ENCODE measurements at places on chromosomes 16 and 17.

- peak; percentile 29 for DNase-seq
These were observed 863 bp downstream of the ADCY9 start for GRCh38 chr16:4115209-4115948.

DNA sequence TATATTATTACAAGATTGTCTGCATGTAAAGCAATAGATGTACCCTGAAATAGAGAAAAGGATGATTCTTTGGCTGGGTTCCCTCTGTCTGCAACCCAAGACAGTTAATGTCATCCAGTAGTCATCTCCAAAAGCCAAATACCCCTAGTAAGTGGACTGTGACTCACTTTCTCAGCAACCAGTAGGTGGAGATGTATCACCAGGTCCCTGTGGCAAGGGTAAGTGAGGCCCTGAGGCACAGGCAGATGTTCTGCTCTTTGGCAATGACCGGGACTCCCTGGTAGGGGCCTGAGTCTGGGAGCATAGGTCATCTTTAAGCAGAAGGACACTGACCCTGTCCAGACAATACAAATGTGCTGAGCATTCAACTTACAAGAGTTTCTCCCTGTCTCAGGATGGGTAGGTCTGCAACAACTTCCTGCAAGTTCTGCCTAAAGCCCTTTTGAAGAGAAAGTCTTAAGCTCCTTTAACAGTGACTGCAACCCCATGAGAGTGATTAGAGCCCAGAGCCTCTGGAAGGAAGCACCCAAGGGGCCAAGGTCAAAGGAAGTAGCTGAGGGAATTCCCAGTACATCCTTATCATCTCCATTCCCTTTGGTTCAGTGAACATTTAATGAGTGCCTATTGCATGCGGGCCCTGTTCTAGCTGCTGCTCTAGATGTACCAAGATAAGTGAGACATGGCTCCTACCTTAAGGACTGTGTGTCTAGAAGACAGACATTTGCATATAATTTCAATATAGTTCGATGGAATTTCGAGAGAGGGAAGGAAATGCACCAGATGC is 31.9 kb downstream of the PMP22 start:
- DNase-seq = no peak

DNA sequence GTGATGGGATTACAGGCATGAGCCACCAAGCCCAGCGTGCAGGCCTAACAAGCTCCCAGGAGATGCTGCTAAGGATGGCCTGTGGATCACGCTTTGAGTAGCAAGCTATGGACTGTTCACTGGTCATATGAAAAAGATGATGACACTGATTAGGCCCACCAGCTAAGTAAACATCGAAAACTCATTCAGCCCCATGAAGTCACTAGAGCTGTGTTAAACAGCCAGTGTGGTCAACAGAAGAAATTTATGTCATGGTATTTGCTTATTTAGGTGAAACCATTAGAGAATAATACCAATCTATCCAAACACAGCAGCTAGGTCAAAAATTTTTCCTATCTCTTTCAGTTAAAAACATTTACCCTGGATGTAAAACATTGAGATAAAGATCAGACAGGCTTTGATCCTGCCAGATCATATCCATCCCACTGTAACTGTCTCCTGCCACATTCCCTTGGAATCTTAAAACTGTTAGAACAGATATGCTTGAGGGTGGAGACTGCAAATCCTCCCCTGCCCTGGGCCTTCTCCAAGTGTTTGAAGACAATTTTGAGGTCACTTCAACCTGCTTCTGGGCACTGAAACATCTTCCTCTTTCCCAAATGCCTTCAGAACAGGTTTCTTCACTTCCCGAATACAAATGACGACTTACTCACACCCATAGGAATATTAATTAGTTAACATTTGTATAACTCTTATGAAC is 30.9 kb downstream of the HOXB1 start:
- DNase-seq = no peak

GRCh38 chr17:27853091-27853490 is 40.1 kb downstream of the LYRM9 start:
- no peak for DNase-seq

DNA sequence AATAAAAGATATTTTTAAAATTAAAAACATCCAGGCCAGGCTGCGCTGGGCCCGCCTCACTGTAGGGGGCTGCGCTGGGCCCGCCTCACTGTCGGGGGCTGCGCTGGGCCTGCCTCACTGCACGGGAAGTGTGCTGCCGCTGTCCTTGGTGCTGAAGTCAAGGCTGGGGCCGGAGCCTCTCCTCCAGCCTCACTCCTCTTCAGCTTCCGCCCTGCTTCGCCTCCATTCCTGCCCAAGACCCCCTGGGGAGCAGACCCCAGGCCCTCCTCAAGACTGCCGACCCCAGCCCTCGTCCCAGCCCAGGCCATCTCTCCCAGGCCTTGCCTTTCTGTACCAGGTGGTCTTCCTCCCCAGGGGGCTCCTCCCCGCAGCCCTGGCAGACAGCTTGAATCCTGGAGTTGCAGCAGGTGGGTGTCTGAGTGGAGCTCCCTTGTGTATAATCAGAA is 26.2 kb downstream of the ENDOV start:
- DNase-seq = no peak

- no peak for DNase-seq
These were observed 48.2 kb upstream of the MGAT5B start for GRCh38 chr17:76820039-76820438.

DNA sequence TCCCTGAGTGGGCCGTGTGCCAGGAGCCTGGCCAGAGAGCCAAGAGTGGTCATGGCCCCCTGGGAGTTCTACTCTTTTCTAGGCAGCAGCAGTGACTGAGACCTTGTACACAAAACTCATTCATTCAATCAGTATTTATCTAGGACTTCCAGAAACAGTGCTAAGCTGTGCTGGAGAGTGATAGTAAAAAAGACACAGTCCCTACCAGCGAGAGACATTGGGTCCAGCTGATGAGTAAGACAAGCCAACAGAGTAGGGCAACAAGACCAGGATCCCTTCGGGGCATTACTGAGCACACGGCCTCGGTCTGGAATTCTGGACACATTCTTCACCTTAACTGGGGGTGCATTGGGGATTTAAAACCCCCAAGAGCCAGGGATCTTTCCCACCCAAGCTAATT is 20.2 kb downstream of the CBX4 start:
- DNase-seq = no peak

GRCh38 chr16:69438465-69438864 is 14.0 kb downstream of the CYB5B start:
- DNase-seq = no peak

DNA sequence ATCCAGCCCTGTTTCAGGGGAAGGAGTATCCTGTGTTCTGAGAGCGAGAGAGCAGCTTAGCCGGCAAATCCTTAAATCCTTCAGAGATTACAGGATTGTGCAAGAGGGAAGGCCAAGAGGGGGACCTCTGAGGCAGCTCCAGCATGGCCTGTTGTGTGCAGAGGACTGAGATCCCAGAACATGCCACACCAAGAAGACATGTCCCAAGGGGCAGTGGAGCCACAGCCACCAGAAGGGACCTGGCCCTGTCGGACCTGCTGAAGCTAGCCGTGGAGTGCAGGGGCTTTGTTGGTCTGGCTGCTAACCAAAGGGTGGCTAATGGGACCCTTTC is 1.6 kb upstream of the MRC2 start:
- DNase-seq = no peak

DNA sequence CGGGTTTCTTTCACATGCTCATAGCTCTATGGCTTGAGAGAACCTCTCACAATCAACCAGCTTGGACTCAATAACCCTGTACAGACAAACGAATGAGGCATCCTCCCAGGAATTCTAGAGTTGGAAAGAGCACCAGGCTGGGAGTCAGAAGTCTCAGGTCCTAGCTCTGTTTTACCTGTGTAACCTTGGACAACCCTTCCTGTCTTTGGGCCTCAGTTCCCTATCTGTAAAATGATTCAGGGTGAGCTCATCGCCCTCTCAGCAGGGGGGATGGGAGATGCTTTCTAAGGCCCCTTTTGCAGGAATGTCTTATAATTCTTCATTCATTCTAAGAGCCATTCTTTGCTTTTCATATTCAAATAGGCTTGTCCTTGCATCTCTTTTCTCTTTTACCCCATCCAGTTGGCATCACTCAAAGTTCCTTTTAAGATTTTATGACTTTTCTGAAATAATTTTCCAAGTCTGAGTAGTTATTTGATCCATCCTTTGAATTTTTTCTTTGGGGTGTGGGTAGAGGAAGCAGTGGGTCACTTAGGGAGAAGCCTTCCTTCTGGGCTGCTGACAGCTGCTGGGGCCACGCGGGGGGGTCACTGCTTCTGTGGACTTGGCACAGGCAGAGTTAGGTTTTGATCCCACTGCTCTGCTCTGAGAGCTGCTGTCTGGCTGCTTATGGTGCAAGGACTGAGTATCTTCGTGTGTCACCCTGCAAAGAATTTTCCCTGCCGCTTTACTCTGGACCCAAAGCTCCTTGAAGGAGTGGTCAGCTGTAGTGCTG is 102.7 kb downstream of the UTP18 start:
- DNase-seq = no peak

DNA sequence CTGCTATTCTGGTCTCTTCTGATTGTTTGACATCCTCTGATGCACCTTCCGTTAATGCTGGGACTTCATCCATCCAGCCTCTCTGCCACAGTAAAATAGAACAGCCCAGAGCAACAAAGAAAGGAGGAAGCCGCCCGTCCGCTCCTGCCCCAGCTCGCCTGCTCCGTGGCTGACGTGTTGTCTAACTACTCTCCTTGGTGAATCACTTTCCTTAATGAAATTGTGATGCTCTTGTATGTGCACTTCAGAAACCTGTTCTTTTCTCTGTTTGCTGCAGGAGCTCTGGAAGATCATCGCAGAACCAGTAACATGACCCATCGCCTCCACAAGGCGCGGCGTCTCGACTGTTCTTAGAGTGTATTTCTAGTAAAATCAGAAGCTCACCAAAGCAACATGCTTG is 24.3 kb downstream of the METTL22 start:
- DNase-seq = no peak

DNA sequence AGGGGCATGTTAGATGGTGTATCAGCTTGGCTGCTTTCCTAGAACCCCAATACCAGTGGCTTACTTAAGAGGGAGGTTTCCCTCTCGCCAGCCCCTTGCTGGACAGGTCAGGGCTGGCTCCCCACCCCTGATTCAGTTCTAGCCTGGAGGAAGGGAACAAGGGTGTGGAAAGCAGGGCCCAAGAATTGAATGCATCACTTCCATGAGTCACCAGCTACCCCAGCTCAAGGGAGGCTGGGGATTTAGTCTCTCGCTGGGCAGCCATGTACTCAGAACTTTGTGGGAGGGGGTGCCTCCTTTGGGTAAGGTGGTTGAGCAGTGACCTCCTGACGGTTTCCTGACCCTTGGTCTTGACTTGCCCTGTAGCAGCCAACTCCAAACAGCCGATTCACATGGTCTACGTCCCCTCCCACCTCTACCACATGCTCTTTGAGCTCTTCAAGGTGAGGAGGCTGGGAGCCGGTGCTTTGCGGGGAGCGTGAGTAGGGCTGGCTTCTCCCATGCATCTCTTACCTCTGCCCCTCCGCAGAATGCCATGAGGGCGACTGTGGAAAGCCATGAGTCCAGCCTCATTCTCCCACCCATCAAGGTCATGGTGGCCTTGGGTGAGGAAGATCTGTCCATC is 12.8 kb downstream of the PDK2 start:
- no peak for DNase-seq

- no peak for DNase-seq
These were observed 44.2 kb upstream of the ZNF423 start for GRCh38 chr16:49899991-49900695.

DNA sequence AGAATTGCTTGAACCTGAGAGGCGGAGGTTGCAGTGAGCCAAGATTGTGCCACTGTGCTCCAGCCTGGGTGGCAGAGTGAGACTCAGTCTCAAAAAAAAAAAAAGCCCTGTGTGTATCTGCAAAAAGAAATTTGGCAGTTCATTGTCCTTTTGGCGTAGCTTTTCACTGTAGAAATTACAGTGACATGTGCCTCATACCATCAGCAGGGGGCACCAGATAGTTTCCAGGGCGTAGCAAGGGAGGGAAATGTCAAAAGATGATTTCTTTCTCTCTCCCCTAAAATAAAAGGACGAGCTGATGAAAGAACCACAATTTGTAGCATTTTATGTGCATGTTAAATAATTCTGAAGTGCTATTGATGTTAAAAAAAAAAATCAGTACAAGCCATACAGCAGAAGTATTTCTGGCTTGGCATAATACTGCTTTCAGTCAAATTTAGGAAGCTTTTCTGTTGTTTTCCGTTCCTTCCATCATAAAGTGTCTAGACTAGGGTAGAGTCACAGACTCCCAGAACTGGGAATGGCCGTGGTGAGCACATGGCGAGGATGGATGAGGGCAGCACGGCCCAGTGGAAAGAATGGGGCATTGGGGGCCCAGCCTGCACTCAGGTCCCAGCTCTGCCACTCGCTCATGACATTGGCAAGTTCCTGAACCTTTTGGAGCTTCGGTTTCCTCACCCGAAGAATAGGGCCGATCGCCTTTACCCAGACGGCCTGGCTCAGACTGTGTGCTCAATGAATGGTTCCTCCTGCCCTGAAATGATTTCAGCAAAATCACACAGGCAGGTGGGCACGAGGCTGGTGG is 59.8 kb upstream of the RPH3AL start:
- DNase-seq = peak; percentile 38

GRCh38 chr17:75778861-75779249 is 5.8 kb upstream of the UNK start:
- DNase-seq = no peak

DNA sequence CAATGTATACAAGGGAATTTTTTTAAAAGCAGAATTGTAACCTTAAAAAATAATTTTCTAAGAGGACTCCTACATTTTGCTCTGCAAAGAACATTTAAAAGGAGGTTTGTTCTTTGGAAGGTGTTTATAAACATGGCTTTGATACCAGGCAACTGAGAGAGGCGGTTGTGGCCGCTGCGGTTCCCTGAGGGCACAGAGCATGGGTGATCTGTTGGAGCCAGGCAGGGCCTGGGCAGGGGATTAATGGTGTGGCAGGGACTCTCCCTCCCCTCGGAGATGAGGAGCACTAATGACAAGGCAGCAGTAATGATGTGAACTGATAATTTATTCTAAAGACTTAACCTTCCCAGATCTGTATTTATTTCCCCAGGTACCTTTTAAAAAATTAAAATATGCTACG is 65.4 kb downstream of the WWP2 start:
- DNase-seq = no peak

DNA sequence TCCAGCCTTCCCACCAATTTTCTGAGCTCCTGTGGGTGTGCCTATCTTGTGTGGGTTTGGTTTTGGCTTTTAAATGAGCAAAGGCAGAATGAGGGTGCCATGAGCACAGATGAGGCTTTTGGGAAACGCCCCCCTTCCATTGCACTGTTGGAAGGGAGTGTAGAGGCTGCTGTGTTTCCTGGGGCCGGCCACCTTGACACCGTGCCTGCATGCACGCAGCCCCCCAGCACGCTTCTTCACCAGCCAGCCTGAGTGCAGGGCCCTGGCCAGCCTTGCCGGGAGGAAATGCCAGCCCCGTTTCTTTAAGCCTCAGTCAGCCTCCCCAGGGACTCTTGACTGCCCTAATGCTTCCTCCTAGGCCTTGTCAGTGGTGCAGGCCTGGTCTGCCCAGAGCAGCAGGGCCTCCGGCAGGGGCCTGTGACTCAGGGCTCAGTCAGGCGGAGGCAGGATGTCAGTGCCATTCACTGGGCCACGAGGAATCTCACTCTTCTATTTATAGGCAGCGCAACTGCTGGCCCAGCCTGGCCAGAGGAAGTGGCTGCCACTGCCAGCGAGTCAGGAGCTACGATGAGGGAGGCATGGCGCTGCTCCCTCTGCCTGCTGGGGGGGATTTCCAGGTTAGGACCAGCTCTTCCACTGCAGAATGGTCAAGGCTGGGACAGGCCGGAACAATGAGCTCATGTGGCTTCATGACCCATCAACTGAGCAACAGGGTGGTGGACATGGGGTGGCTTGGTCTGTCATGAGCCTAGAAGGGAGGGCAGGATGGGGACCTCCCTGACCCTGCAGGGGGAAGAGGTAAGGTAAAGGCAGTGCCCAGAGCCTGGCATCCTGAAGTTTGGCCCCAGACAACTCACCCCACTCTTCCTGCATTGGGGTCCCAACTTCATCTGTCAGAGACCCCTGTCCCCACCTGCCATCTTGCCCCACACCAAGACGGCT is 205.2 kb downstream of the RAB11FIP4 start:
- no peak for DNase-seq
